GM23248 (cell line): ENCODE measurements at places on chromosomes 16 and 17. TPM values are rescaled to one million over a fixed set of nuclear protein-coding genes. Genes with fewer than 3 reads are reported as not detected.

Gene LCAT
- total RNA-seq, result 15.9 and 19.1 TPM in 2 replicates

Gene DPEP2NB
- not detected in 2 replicates for total RNA-seq

Gene CCL11
- not detected in 2 replicates for total RNA-seq

Gene CD300E
- not detected in 2 replicates for total RNA-seq

Gene TUBG2
- total RNA-seq, result 12.1 and 14.4 TPM in 2 replicates

Gene SLFN11
- total RNA-seq, result 49.3 and 59.7 TPM in 2 replicates

Gene NEK8
- total RNA-seq, result 2.9 and 13.5 TPM in 2 replicates

Gene TPPP3
- not detected in 2 replicates for total RNA-seq

Gene PARN
- total RNA-seq, result 35.0 and 53.1 TPM in 2 replicates

Gene SULT1A2
- total RNA-seq, result not detected in 2 replicates

Gene KRTAP4-5
- total RNA-seq, result not detected in 2 replicates

Gene BICDL2
- 0.11 TPM in 1 of 2 replicates, not detected in the other for total RNA-seq

Gene CDH13
- 51.0 and 81.2 TPM in 2 replicates for total RNA-seq

Gene MYH2
- total RNA-seq, result 0.65 and 1.5 TPM in 2 replicates

Gene C16orf86
- 2.1 and 6.6 TPM in 2 replicates for total RNA-seq

Gene ZNF207
- total RNA-seq, result 93.1 and 113 TPM in 2 replicates

DNA sequence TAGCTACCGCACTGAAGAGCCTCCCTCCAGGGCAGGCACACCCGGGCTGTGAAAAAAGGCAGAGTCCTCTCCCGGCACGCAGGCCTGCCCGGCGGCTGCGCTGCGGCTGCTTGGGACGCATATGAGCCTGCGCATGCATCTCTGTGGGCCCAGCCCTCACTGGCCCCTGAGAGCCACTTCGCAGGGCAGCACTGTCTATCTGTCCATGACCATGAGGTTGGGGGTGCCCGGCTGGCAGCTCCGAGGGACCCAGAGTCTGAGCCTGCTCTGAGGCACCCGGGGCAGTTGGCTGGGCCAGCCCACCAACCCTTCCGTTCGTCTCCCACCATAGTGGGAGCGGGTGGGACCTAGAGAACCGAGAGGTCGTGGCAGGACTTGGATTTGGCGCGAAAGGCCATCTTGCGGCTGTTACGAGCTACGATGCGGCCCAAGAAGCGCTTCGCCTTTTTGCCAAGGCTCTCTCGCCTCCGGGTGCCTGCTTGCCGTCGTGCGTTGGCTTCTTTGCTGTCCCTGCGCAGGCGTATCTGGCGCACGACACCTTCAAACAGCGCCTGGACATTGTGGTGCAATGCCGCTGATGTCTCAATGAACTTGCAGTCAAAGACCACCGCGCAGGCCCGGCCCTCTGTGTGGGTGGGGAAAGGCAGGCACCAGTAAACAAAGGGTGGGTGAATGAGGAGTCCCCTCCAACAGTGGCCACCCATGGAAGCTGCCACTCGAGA lies 3.2 kb upstream of the CDH16 start:
- no peak for DNase-seq

GRCh38 chr17:17253406-17253805 lies 16.4 kb upstream of the FLCN start:
- no peak for DNase-seq

GRCh38 chr16:50802961-50803360 lies 61.1 kb downstream of the CYLD start:
- DNase-seq, result no peak

DNA sequence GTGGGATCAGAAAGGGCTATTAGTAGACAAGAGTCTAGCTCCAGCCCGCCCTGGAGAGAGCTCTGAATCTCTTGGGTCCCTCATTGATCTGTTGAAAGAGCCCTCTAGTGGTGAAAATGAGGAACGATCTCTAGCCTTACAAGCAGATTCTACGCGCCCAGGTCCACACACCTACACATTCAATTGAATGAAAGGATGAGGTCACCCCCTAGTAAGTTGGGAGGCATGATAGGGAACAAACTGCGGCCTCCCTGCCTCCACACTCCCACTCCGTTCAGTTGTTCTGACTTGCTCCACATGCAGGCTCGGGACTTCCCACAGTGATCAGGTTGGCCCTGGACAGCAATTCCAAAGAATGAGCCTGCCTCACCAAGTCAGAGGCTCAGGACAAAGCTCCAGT lies 2.9 kb upstream of the CACNG3 start:
- peak; percentile 55 for DNase-seq

GRCh38 chr17:77374170-77374936 lies 233.6 kb downstream of the SEC14L1 start:
- DNase-seq, result peak; percentile 86

DNA sequence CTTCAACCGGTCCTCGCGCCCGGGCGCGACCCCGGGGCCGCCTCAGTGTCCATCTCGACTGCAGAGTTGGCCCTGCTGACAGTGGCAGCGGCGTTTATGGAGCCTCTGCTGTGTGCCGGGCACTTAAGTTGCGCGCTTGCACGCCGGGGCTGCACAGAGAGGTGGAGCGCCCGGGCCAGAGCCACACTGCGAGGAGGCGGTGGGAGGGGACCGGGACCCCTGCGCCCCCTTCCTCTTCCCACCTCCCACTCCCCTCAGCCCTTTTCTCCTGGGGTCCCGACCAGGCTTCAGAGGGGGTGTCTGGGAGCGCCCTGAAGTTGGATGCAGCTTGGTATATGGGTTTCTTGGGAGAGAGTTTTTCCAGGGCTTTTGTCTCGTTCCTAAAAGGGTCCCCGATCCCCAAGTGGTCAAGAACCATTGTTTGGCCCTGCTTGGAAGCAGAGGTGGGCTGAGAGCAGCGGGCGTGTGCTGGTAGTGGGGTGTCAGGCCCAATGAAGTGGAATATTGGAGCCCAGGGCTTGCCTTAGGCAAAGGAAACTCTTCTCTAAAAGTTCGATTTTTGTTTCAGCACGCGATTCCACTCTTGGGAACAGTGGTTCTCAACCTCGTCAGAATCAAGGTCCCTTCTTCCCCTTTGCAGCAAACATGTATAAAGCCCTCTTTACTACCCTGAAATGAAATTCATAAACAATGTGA lies 605 bp downstream of the MRTFB start:
- DNase-seq, result peak; percentile 25

- no peak for DNase-seq
Measured at GRCh38 chr17:43011728-43012472, 5.3 kb downstream of the IFI35 start.

DNA sequence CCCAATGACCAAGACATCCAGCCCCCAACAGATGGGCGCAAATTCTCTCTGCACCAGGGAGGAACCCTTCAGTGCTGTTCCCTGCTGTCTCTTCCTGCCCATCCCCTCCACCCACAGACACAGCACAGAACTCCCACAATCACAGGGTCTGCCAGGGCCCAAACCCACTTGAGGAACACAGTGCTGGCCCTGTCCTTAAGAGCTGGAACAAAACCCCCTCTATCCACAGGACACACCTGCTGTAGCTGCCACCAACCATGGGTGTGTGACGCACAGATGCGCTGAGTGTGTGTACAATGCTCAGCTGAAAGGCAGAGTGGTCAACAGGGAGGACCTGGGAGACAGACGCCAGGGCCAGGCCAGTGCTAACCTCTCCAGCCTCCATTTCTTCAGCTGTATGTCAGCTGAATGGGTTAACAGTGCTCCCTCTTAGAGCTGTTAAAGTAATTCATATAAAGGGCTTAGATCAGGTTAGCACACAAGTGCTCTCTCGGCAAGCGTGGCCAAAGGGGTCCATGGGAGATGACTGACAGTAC lies 62.1 kb downstream of the AMFR start:
- DNase-seq, result no peak

DNA sequence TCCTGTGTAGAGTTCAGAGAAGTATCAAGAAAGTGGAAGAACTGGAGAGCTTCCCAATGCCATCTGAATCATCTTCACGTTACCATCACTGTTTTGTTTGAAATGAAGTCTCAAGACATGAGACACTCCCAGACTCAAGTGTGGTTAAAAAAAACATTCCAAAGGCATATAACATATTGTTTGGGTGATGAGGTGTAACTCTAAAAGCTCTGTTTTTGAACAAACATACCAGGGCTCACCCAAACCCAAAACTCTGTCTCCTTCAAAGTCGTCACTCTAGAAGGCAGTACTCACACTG lies 6.3 kb upstream of the ZCCHC14 start:
- peak; percentile 94 for DNase-seq

- DNase-seq, result no peak
Measured at GRCh38 chr17:82408938-82409318, 9.2 kb upstream of the HEXD start.

DNA sequence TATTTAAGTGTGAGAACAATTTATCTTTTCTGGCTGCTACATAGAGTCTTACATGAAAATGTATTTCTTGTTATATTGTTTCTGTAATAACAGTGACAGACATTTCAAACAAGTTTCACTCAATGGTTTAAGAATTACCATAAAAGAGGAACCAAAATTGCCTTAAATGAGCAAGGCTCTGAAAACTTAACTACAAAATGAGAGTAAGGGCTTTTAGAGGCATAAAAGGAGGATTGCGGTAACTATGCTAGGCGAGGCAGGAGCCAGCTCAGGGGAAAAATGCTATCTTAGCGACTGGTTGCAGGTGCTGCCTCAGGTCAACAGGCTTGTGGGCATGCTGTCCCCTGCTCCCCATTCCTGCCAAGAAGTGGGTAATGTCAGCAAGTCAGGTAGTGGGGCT lies 81.7 kb upstream of the MSI2 start:
- DNase-seq, result no peak

DNA sequence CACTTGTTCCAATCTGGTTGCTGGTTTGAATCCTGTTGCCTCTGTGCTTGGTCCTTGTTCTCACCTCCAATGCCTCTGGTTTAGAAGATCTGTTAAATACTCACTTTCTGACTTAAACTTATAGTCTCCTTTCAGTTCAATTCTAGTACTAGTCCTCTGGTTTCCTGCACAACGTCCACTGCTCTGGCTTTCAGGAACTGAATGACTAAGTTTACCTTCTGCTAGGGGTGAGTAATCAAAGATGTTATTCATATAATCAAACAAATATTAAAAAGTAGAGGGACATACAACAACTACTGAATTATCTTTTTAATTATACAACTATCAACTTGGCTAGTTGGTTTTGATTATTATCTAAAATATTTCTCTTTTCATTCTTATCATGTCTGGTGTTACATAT lies 496.4 kb upstream of the TOM1L1 start:
- DNase-seq, result no peak

GRCh38 chr16:29231244-29231643 lies 175.3 kb downstream of the NPIPB11 start:
- peak; percentile 62 for DNase-seq

DNA sequence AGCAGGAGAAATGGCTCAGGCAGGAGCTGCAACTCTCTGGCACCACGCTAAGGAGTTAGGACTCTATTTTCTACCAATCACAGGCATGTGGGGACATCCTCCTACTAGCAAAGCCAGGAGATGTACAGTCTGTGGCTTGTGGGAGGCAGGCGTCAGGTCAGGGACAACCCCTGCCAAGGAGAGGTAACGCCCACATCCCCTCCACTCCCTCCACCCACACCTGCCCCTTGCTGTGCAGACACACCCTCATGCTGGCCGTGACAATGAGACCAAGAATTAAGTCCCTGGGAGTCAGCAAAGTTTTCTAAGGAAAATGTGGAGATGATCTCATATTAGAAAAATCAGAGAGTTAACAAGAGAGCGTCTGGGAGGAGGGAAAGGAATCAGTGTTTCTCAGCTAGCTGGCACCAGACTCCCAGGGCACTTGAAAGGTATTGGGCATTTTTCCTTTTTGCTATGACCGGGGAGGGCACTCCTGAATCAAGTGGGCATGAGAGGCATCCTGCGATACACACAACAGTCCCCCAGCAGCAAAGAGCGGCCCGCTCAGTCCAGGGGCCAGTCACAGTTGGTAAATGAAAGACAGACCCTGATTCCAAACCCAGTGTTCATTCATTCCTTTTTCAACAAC lies 87.3 kb upstream of the RPL38 start:
- DNase-seq, result peak; percentile 33

DNA sequence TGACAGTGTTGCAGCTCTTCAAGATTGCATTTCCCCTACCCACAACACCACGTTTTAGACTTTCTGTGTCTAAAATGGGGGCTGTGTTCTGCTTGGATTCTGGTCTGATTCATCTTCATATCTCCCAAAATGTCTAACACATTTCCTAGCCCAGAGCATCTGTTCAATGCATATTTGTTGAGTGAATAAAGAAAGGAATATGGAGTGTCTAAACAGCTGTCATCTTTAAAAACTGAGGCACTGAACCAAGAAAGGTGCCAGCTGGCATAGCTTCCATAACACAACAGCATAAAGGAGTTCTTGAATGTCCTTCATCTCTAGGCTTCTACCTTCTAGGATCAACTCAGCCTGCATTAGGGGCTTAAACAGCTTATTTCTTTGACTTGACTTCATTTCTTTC lies 67.4 kb downstream of the CDH11 start:
- no peak for DNase-seq

GRCh38 chr17:77101521-77102410 lies 39.0 kb upstream of the SEC14L1 start:
- no peak for DNase-seq

DNA sequence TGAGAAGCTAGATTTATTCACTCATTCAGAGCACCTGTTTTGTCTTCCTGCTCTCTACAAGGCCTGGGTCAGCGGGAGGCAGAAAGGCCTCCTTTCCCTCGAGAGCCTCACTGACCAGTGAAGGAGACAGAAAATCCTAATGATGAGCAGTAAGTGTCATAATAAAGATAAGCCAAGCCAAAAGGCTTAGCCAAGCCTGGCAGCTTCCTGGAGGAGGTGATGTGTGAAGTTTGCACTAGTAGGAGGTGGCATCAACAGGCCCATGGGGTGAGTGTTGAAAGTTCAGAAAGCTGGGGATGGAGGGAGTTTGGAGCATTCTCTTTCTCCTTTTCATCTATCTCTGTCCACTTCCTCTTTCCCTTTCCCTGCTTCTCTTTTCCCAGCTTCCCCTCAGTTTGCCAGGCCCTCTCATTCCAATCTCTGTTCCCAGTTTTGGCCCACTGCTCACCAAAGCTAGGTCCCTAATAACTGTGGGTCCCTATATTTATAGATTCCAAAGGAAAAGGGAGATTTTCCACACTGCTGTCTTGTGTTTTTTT lies 16.5 kb upstream of the SPNS3 start:
- DNase-seq, result no peak

- DNase-seq, result no peak
Measured at GRCh38 chr16:86946396-86946795, 368.0 kb downstream of the FOXL1 start.
